ENCODE measurements at places on chromosomes 13 and 19.

DNA sequence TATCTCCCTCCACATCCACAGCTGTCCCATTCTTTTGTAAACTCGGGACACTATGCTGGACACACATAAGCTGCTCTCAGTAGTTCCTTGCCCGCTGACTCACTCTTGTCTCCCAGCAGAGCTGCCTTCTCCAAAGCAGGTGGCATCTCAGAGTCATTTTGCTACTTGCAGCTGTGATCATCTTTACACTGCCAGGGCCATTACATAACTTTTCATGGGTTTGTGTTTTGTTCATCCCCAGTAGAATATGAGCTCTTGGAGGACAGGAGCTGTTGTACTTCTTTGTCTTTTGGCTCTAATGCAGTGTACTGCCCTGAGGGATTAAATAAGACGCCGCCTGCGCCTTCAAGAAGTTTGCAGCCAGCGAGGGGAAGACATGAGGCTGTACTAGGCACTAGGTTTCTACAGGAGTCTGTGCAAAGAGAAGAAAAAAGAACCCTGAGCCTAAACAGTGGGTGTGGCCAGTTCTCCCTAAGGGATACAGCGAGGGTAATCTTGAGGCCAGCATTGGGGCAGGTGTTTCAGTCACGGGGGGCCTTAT is 40.8 kb upstream of the GPR183 start:
- no peak for DNase-seq

GRCh38 chr19:45161738-45162607 is 1.2 kb upstream of the NKPD1 start:
- no peak for DNase-seq

GRCh38 chr13:113074876-113075275 is 30.7 kb upstream of the F7 start:
- no peak for DNase-seq

DNA sequence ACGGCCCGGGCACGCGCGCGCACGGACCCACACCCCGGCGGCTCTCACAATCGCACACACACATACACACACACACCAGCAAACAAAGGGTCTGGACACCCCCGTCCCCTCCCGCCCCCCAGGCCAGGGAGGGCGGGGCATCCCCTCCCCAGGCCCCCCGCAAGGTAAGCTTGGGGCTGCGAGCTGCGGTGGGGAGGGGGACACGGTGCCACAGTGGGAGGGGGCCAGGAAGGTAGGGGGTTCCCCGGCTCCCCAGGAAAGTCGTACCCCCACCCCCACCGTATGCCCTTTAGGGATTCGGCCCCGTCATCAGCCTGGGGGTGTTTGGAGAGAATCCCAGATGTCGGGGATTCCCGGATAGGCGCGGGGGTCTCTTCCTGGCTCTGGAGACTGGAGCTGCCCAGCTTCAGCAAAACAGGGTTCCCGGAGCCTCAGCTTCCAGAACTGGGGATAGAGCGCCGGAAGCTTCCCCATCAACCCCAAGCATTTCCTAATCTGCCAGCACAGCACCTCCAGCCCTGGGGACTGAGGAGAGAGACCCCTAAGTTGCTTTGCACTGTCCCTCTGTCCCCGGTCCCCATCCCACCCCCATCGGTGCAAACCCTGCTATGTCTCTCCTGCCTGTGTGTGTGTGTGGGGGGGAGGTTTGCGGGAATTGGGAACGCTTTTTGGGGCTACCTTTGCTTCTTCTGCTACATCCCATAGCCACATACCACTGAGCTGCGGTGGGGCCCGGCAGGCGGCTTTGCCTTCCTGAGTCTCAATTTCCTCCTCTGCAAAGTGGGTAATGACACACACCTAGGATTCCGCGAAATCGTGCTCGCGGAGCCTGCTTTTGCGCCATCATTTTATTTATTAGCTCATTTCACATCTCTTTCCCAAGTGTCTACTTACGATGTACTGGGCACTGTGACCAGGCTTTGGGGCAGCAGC is 1.8 kb upstream of the CDC37 start:
- DNase-seq, result no peak

GRCh38 chr13:44191504-44192171 is 182.0 kb upstream of the SERP2 start:
- no peak for DNase-seq

DNA sequence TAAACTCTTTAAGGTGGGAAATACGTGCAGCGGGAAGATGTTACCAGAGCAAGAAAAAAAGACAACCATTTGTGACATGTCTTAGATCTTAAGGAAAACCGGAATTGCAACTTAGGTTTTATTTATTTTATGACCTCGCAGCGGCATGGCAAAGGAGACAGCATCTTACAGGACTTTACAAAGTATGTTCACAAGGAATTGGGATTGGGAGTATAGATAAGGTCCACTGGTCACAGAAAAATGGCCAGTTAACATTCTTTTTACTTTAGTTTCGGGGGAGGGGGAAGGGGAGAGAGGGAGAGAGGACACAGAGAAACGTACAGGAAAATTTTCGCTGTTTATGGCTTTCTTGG is 104.5 kb upstream of the DIAPH3 start:
- no peak for DNase-seq

DNA sequence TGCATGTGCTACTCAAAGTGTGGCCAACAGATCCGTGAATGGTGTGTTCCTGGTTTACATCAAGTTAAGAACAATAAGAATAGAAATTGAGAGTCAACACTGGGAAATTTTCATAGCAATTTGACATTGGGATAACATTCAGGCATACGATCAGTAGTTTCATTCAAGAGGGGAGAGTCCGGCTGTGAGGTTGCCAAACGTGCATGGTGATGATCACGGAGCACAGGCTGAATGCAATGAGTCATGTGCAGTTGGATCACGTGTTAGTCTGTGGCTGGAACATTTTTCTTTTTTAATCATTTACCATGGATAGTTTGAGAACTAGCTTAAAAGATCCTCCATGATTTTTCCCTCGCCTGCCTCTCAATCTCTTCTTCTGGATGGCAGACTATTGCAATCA is 2.5 kb upstream of the DCT start:
- no peak for DNase-seq

DNA sequence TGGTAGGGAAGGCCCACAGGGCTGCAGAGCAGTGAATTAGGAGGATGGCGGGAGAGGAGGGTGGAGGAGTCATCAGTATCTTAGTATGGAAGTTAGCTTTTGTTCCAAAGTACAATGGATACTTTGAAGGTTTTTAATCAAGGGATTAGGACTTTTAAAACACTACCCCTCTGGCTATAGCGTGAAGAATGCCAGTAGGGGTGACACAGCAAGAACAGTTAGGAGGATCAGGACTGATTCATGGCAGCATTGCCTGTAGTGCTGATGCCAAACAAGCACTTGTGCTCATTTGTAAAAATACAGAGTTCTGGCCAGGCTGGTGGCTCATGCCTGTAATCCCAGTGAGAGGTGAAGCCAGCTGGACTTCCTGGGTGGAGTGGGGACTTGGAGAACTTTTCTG is 46.2 kb downstream of the SKA3 start:
- DNase-seq, result no peak

DNA sequence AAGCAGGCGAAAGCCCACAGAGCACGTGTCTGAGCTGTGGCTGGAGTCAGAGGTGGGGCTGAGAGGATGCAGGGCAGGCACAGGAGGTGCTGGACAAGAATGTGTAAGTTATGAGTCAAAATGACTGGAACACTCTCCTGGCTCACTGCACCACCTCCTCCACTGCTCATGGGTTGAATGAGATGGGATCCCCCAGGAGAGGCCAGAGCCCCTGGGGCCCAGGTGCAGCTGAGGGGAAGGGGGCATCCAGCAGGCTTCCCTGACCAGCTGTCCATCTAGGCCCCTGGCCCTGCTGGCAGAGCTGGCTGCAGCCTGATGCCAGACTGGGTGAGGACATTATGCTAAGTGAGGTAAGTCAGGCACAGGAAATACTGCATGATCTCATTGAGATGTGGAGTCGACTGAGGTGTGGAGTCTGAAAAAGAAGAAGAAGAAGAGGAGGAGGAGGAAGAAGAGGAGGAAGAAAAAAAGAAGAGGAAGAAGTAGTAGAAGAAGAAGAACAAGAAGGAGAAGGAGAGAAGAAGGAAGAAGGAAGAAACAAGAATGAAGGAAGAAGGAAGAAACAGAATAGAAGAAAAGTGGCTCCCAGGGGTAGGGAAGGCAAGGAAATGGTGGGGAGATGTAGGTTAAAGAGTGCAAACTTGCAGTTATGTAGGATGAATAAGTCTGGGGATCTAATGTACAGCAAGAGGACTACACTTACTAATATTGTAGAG is 747.4 kb downstream of the UQCRFS1 start:
- DNase-seq, result no peak

- DNase-seq, result no peak
Observed at GRCh38 chr13:39783051-39783450, 127.6 kb downstream of the COG6 start.

GRCh38 chr13:46168341-46168740 is 13.6 kb downstream of the LCP1 start:
- DNase-seq, result no peak

GRCh38 chr19:40474737-40475136 is 7.9 kb downstream of the SPTBN4 start:
- no peak for DNase-seq

GRCh38 chr19:49244256-49244655 is 80.7 kb downstream of the SLC6A16 start:
- no peak for DNase-seq

DNA sequence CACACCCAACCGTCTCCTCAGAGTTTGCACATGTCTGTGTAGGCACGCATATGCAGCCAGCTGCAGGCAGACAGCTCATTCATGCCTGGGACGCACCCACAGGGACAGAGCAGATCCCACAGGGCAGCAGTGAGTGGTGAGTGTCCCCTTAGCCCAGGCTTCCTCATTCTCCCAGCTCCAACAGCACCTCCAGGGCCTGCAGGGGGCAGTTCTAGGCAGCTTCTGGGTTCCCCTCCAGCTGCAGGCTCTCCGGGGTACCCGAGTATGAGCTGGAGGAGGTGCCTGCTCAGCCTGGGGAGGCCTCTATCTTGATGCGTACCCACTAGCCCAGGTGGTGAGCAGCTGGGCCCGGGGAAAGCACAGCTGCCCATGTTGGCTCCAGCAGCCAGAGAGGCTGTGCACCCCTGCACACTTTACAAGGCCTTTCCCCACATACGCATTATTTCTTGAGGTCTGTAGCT is 1.3 kb upstream of the SHANK1 start:
- no peak for DNase-seq

Measured in stimulated activated CD8-positive, alpha-beta memory T cell treated with anti-CD3 and anti-CD28 coated beads, Interleukin-4, amount 100 ng/mL, for 4 hours (primary cell).